ENCODE measurements at places on chromosomes 7 and 10.

- no peak for DNase-seq
Observed at GRCh38 chr10:78443900-78444571, 410.4 kb downstream of the RPS24 start.

GRCh38 chr10:132729810-132730572 lies 56.0 kb downstream of the NKX6-2 start:
- no peak for DNase-seq

DNA sequence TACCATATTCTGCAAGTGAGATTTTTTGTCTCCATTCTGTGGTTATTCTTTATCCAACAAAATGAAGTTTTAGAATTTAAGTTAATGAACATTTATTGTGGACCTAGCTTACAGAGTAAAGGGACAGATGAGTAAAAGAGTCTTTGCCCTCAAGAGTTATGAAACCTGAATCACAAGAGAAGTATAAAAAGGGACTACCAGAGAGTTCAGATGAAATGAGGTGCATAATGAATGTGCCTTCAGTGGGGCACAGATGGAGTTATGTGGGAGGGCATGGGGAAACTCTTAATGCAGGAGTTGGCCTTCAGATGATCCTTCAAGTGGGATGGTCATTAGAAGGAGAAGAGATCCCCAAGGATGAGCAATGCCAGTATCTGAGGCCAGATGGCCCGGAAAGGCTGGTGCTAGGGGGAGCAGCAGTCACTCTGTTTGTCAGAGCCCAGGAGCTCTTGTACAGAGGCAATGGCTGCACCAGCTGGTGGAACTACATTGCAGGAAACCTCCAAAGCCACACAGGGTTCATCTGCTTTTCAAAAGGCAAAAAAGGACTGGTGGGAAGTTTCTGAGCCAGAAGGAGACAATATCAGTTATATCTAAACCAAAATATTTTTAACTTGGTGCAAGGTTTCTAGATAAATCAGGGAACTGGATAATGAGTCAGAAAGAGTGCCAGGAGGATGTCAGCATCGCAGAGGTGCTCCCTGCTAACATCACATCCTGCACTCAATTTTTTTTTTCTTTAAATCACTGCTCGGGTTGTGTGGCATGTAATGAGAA lies 162.0 kb downstream of the KLF6 start:
- DNase-seq, result no peak

GRCh38 chr10:72337039-72337629 lies 17.6 kb downstream of the DNAJB12 start:
- DNase-seq, result no peak

- DNase-seq, result no peak
Observed at GRCh38 chr10:78981257-78981969, 87.4 kb upstream of the ZMIZ1 start.

GRCh38 chr7:94396596-94396995 lies 1.9 kb downstream of the COL1A2 start:
- DNase-seq, result peak; percentile 63

DNA sequence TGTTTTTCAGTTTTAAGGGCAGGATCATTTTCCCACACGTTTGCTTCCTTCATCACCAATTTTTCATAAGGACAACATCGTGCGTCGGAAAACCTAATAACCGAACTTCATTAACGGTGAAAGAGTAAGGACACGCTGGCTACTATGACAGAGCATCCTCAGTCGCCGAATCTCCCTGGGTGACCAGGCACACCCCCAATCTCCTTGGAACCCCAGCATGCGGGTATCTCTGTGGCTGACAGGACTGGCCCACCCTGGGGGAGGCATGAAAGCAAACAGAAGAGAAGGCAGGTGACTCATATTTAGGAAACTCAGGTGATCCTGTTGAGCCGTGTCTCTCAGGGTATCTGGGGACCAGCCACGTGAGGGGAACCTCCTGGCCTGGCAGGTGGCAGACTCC lies 134.2 kb downstream of the DIP2C start:
- no peak for DNase-seq

DNA sequence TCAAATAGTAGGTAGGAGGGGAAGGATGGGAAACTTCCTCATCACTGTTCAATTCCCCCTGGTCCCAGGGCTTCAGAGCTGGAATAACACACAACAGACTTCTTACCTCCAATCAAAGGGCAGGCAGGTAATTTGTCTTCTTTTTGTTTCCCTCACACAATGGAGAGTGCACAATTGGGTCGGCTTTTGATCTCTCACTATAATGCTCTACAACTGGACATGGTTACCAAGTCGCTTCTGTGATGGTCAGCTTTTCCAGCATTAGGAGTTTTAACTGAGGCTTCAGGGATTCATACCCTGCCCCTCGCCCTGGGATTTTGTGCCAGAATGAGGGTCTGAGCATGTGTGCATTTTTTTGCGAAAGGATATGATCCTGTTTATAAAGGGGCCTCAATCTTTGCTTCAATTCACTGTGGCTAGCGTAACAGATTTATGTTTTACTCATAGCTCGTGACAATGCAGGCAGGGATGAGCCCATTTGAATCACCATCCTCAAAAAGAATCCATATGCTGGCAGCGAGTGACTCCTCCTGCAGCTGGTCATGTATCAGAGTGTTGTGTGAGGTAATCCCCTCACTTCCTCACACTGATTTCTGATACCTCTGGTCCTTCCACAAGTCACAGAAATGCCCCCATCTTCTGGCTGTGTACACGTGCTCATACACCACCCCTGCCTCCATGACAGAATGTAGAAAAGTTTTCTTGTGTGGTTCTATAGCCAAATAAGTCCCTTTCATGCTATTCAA lies 189.6 kb downstream of the CTTNBP2 start:
- no peak for DNase-seq

DNA sequence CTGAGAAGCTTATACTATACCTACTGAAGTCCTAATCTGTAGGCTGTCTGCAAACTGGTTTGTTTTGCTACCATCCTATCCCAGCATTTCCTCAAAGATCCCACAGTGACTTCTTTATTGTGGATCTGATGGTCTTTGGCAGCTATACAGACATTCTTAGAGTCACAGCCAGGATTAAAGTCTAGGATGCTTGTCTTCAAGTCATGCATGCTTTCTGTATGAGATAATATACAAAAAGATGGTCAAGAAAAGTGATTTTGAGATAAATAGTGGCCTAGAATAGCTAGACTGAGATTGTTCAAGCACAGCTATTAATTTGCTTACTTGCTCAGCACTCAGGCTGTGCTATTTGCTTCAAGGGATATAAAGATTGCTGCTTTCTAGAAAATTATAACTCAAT lies 454.4 kb downstream of the AUTS2 start:
- no peak for DNase-seq

GRCh38 chr7:157490465-157490912 lies 153.7 kb downstream of the DNAJB6 start:
- no peak for DNase-seq

- no peak for DNase-seq
Observed at GRCh38 chr10:32956365-32957197, 1.4 kb downstream of the ITGB1 start.

DNA sequence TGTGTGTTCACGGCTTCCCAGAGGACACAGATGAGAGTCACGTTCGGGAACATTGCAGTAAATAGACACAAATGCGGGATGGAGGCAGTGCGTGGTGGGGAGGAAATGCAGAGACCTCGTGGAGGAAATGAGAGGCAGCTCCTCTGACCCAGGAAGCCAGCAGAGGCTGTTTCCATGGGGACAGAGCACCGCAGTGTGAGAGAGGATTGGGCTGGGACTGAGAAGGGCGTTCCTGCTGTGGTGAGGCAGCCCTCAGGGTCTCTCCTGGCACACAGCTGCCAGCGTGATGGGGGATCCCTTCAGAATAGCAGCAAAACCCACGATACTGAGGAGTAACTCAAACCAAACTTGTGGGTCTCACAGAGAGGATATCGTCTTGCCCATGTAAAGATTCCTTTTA lies 21.7 kb upstream of the BHLHA15 start:
- DNase-seq, result no peak

DNA sequence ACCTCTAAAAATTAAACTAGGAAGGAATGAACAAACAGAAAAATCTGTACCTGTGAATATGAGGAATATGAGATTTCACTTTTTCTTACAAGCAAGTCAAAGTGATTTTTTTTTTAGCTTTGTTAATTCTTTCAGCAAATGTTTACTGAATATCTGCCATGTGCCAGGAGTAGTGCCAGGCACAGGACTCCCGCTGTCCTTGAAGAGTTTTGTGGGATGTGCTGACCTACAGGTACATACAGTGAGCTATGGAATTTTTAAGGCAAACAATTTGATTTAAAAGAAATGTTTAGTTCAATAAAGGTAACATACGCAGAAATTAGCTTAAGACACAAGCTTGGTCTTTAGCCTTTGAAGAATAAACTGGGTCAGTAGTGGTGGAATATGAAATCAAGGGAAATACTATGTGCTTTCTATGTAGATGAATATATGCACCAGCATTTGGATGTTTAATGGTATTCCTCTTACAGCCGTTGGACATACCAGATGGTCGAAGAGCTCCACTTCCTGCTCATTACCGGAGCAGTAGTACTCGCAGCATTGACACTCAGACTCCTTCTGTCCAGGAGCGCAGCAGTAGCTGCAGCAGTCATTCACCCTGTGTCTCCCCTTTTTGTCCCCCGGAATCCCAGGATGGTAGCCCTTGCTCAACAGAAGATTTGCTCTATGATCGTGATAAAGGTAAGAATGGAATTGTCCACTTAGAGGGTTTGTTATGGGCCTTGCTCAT lies 102.0 kb downstream of the GLCCI1 start:
- no peak for DNase-seq

GRCh38 chr7:112129655-112130323 lies 76.4 kb downstream of the DOCK4 start:
- DNase-seq, result no peak

- DNase-seq, result no peak
Observed at GRCh38 chr10:119166118-119166500, 595 bp upstream of the SFXN4 start.

GRCh38 chr7:137445268-137445667 lies 101.7 kb upstream of the PTN start:
- no peak for DNase-seq

DNA sequence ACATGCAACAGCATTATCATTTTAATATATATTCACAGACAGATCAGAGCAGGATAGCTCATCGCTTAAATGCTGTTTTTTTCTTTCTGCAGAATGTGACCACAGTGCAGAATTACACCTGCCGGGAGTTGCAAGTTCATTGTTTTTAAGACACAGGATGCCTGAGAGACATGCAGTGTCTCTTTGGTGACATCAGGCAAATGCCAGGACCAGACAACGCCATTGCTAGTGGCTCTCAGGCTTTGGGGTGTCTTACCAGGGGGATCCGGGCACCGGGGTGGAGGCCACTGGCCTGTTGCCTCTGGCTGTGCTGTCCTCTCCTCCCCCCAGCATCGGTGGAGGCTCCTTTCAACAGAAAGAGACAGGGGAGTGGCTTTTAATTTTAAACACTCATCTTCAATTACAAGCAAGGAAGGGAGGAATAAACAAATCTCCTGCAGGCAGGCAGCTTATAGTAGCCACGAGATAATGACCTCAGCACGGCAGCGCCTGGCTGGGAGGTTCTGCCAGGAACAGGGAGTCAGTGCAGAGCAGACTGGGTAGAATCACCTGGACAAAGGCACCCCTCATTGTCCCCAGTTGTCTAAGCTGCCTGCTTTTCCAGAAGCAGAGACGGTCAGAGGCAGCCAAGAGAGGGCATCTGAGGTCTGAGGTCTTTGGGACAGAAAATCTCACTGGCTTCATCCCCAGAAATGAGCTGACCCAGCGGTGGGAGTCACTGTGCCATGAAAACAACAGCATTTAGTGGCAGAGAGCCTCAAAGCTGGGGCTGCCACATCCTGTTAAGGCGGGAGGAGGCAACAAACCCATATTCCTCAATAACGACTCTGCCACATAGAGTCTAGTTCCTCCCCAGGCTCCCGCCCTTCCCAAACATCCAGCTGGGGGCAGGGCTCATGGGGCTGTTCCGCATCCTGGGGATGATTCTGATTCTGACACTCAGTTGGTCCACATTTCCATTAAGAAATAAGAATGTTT lies 148.4 kb downstream of the TCERG1L start:
- DNase-seq, result no peak

GRCh38 chr10:125694883-125695282 lies 11.9 kb upstream of the TEX36 start:
- no peak for DNase-seq

GRCh38 chr10:132546567-132547420 lies 9.2 kb downstream of the INPP5A start:
- DNase-seq, result no peak

DNA sequence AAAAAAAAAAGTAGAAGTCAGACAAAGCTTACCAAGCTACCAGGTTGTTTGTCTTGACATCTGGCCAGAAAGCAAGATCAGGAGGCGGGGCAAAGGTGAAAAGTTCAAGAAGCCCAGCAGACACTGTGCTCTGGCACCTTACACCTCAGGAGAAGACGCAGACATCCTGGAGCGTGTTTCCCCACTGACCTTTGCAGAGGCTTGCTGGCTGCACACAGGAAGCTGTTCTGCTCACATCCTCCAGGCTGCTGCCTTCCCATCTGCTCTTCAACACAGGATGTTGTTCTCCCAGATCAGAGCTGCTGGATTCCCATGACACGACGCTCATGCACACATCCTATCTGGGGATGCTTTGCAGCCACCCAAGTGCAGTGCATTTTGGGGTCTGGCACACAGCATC lies 174.4 kb upstream of the KIAA1217 start:
- DNase-seq, result no peak

- DNase-seq, result no peak
Observed at GRCh38 chr7:280461-280860, 9.5 kb upstream of the FOXL3 start.

DNA sequence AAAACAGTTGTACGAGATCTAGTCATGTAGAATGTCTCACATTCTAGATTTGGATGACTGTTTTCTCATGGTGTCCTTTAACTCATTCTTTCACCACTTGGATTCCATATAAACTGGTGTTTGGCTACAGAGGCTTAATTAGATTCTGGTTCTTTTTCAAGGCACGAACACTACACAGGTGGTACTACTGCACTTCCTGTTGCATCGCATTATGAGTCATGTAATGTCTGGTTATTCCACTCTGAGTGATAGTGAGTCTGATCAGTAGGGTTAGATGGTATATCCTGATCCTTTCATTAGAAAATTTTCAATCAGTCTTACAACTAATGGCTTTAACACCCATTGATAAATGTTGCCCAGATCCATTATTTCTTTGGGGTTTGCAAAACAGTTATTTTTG lies 11.2 kb upstream of the AKAP9 start:
- no peak for DNase-seq

DNA sequence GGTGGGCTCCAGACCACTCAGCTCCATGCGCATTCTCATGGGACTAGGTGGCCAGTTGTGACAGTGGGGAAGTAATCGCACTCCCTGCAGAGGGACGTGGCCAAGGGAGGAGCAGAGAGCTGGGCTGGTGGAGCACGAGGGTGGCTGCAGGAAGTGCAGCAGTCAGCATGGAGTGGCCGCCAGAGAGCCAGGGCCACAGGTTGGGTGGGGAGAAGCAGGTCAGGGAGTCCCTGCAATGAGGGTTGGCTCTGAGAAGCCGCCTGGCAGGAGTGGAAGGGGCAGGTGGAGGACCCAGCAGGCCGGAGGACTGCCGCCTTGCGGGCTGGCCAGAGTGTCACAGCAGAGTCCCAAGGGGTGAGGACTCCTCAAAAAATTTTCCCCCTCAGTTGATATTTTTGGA lies 26.2 kb downstream of the FKBP6 start:
- no peak for DNase-seq
